ENCODE measurements at places on chromosomes 6 and 20. TPM values are rescaled to one million over a fixed set of nuclear protein-coding genes. Genes with fewer than 3 reads are reported as not detected.

DNA sequence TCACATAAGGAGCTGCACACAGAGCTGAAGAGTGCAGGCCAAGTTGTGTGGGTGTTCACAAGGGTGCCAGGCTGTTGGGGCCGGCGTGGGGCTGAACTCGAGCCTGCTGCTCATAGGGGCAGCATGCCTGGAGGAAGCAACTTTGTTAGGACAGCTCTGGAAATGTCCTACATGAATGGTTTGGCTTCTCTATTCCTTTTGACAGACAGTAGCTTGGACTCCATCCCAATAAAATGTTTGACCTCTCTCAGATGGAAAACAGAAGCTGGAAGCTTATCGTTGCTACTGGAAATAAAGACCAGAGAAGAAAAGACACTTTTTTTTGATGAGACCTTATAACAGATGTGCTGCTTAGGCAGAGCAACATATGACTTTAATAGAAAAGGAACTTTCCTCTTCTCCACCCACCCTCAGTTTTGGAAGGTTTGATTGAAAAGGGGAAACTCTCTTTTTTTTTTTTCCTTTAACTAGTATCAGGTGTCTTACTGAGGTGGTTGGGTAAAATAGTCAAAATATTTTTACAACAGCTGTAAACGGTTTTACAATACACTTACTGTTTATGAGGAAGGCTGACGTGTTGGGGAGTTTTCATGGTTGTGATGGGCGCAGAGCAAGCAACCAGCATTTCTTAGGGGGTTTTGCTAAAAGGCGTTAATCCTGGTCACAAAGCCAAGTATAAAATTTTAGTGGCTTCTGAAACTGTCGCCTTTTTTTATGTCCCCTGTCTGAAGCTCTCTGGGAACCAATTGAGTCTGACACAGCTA, 80.7 kb upstream of the EEF1E1 start:
- no peak overlapping the region for H3K4me3 ChIP-seq
- H3K27ac ChIP-seq = no peak overlapping the region
- H3K27me3 ChIP-seq = no peaks in the 10 kb centered on the region
- H3K4me1 ChIP-seq = no peaks in the 10 kb centered on the region
- no peaks in the 10 kb centered on the region for H3K36me3 ChIP-seq
- DNase-seq = no peak

DNA sequence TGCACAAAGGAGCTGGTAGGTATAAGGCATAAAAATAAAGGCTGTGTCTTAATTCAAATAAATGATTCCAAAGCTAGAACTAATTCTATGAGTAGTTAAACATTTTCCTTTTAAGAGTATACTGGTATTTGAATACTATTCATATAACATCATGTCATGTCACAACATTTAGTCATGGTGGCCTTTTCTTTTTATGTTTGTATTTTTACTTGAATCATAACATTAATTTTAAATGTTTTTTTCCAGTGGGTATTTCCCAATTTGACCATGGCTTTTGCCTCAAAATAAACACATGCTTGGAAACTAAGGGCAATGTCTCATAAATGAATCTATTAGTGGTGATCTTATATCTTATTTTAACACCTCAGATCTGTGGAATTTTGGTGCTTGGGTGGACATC, 177.1 kb downstream of the CD109 start:
- H3K4me3 ChIP-seq = no peak overlapping the region
- H3K27ac ChIP-seq = no peak overlapping the region
- H3K36me3 ChIP-seq = no peaks in the 10 kb centered on the region
- H3K27me3 ChIP-seq = peaks cover 4% of the 10 kb centered on the region
- DNase-seq = no peak
- H3K4me1 ChIP-seq = no peaks in the 10 kb centered on the region

DNA sequence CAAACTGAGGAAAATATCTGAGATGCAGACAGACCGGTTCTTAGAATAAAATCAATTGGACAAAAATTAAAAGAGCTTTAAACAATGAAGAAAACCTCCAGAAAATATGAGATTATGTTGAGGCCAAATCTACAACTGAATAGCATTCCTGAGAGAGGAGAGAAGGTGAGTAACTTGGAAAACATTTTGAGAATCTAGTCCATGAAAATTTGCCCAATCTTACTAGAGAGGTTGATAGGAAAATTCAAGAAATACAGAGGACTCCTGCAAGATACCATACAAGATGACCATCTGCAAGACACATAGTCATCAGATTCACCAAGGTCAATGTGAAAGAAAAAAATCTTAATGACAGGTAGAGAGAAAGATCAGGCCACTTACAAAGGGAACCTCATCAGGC, 437.7 kb upstream of the ADGRB3 start:
- H3K4me3 ChIP-seq = no peak overlapping the region
- no peak overlapping the region for H3K27ac ChIP-seq
- no peaks in the 10 kb centered on the region for H3K27me3 ChIP-seq
- H3K36me3 ChIP-seq = no peaks in the 10 kb centered on the region
- no peak for DNase-seq
- H3K4me1 ChIP-seq = no peaks in the 10 kb centered on the region

The MEP1A gene
- total RNA-seq = not detected

- no peaks in the 10 kb centered on the region for H3K36me3 ChIP-seq
- H3K27me3 ChIP-seq = no peaks in the 10 kb centered on the region
- peaks cover 38% of the 10 kb centered on the region for H3K4me1 ChIP-seq
- H3K27ac ChIP-seq = peak overlapping the region; percentile 95
- no peak for DNase-seq
- peak overlapping the region; percentile 94 for H3K4me3 ChIP-seq
Observed at GRCh38 chr6:75283907-75284631, 523 bp downstream of the TMEM30A start.

GRCh38 chr6:135380793-135381192, 116.7 kb downstream of the AHI1 start:
- H3K27me3 ChIP-seq = no peaks in the 10 kb centered on the region
- H3K27ac ChIP-seq = no peak overlapping the region
- no peaks in the 10 kb centered on the region for H3K4me1 ChIP-seq
- H3K4me3 ChIP-seq = no peak overlapping the region
- DNase-seq = no peak

GRCh38 chr6:73418081-73418741, 23.6 kb downstream of the DDX43 start:
- H3K27ac ChIP-seq = no peak overlapping the region
- DNase-seq = no peak
- H3K4me3 ChIP-seq = no peak overlapping the region

GRCh38 chr6:87102151-87102621, 7.3 kb upstream of the CGA start:
- H3K4me3 ChIP-seq = no peak overlapping the region
- no peaks in the 10 kb centered on the region for H3K36me3 ChIP-seq
- no peak for DNase-seq
- H3K27me3 ChIP-seq = peaks cover 1% of the 10 kb centered on the region
- no peak overlapping the region for H3K27ac ChIP-seq
- H3K4me1 ChIP-seq = no peaks in the 10 kb centered on the region

The HTR1E gene
- not detected for total RNA-seq

The SOX4 gene
- total RNA-seq = 1.9 TPM

GRCh38 chr6:53532061-53532797, 12.7 kb downstream of the GCLC start:
- no peaks in the 10 kb centered on the region for H3K27me3 ChIP-seq
- peaks cover 58% of the 10 kb centered on the region for H3K4me1 ChIP-seq
- DNase-seq = no peak
- H3K4me3 ChIP-seq = no peak overlapping the region
- no peak overlapping the region for H3K27ac ChIP-seq

DNA sequence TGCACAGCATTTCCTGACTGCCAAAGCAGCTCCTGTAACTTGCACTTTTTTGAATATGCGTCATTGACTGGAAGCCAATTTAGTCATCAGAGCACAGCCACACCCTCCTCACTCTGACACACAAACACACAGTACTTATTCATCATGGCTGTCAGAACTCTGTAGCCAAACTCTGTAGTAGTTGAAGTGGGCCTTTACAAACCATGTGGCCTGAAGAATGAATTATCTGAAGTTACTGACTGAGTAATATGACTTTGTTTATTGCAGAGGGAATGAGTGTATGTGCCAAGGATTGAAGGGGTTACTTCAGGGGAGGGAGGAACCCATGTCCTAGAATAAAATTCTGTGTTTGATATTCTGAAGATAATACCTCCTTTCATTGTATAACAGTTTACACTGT, 102.7 kb downstream of the FIG4 start:
- no peaks in the 10 kb centered on the region for H3K27me3 ChIP-seq
- H3K4me3 ChIP-seq = no peak overlapping the region
- no peaks in the 10 kb centered on the region for H3K36me3 ChIP-seq
- H3K4me1 ChIP-seq = no peaks in the 10 kb centered on the region
- H3K27ac ChIP-seq = peak overlapping the region; percentile 42

GRCh38 chr20:53736122-53736756, 142.6 kb upstream of the ZNF217 start:
- H3K27me3 ChIP-seq = no peaks in the 10 kb centered on the region
- H3K4me3 ChIP-seq = no peak overlapping the region
- DNase-seq = no peak
- no peak overlapping the region for H3K27ac ChIP-seq
- peaks cover 12% of the 10 kb centered on the region for H3K4me1 ChIP-seq
- no peaks in the 10 kb centered on the region for H3K36me3 ChIP-seq

The CST2 gene
- total RNA-seq = not detected

- H3K27ac ChIP-seq = no peak overlapping the region
- H3K4me3 ChIP-seq = no peak overlapping the region
- no peaks in the 10 kb centered on the region for H3K4me1 ChIP-seq
Observed at GRCh38 chr6:88513920-88514319, 347.8 kb upstream of the CNR1 start.

The SYCP2 gene
- total RNA-seq = 0.88 TPM

GRCh38 chr6:138576313-138576712, 77.0 kb upstream of the NHSL1 start:
- H3K36me3 ChIP-seq = no peaks in the 10 kb centered on the region
- H3K27me3 ChIP-seq = no peaks in the 10 kb centered on the region
- no peak overlapping the region for H3K4me3 ChIP-seq

The GPLD1 gene
- total RNA-seq = 0.73 TPM

The MTFR2 gene
- 0.62 TPM for total RNA-seq

The RREB1 gene
- total RNA-seq = 32.7 TPM

DNA sequence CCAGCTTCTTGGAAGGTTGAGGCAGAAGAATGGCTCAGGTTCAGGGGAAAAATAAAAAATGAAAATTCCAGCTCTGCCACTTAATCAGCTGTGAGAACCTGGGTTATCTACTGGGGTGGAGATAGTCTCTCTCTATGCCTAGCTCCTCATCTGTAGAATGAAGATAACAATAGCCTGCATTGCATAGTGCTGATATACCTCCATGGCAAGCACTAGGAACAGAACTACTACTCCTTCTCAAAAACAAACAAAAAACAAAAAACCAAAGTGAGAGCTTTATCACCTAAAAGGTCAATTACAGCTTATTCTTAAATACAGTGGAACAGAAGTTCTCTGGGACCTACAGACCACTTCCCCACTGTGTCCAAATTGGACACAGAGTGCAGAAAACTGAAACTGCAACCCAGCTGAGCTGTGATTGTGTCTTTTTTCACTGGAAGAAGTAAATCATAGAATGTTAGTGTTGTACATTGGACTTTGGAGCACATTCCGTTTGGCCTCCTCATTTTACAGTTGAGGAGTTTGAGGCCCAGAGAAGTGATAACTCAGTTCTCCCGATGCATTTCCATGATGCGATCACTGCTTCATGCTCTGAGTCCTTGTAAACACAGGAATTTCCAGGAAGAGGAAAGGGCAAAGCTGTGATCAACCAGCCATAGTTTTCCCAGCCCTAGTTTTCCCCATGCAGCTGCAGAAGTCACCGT, 23.3 kb downstream of the MTFR2 start:
- peak overlapping the region; percentile 47 for H3K4me3 ChIP-seq
- no peak for DNase-seq
- no peak overlapping the region for H3K27ac ChIP-seq
- no peaks in the 10 kb centered on the region for H3K27me3 ChIP-seq
- H3K4me1 ChIP-seq = peaks cover 4% of the 10 kb centered on the region
- H3K36me3 ChIP-seq = no peaks in the 10 kb centered on the region

GRCh38 chr6:52514514-52514913, 62.3 kb downstream of the TRAM2 start:
- peaks cover 29% of the 10 kb centered on the region for H3K4me1 ChIP-seq
- peak overlapping the region; percentile 36 for H3K27ac ChIP-seq
- H3K4me3 ChIP-seq = no peak overlapping the region
- peak; percentile 75 for DNase-seq
- H3K27me3 ChIP-seq = no peaks in the 10 kb centered on the region

DNA sequence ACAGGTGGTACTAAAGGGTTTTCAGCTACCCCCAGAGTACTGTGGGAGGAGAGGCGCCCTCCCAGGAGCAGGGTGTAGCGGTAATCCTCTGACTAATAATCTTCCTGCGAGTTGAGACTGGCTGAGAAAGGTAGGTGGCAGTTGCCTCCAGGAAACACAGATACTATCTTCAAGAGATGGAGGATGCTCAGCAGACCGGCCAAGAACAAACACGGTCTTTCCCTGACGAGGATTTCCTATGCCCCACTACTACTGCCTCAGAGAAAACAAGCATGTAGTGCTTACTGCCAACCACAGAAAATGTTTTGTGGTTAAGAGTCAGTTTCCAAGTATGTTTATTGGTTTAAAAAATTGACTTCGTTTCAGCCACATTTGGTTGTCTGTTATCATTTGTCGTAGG, 26.8 kb downstream of the C6orf89 start:
- H3K27ac ChIP-seq = no peak overlapping the region
- no peak overlapping the region for H3K4me3 ChIP-seq
- peaks cover 89% of the 10 kb centered on the region for H3K36me3 ChIP-seq
- peaks cover 6% of the 10 kb centered on the region for H3K4me1 ChIP-seq
- no peak for DNase-seq

DNA sequence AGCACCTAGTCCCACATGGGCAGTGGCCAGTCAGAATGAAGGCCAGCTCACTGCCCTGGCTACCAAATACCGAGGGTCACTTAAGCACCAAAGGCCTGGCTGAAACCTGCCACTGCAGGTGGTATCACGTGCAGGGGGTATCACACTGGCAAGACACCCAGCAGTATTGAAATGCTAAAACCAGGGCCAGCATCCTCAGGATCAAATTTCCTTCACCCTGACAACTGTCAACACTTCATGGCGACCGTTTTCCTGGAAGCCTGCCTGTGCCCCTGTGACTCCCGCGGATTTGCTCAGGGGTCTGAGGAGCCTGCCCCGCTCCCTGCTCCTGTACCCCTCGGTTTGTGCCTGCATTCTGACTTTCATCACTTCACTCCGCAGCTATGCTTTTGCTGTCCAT, 151.1 kb downstream of the TTLL2 start:
- H3K27me3 ChIP-seq = no peaks in the 10 kb centered on the region
- no peaks in the 10 kb centered on the region for H3K36me3 ChIP-seq
- H3K4me1 ChIP-seq = no peaks in the 10 kb centered on the region
- no peak overlapping the region for H3K27ac ChIP-seq

DNA sequence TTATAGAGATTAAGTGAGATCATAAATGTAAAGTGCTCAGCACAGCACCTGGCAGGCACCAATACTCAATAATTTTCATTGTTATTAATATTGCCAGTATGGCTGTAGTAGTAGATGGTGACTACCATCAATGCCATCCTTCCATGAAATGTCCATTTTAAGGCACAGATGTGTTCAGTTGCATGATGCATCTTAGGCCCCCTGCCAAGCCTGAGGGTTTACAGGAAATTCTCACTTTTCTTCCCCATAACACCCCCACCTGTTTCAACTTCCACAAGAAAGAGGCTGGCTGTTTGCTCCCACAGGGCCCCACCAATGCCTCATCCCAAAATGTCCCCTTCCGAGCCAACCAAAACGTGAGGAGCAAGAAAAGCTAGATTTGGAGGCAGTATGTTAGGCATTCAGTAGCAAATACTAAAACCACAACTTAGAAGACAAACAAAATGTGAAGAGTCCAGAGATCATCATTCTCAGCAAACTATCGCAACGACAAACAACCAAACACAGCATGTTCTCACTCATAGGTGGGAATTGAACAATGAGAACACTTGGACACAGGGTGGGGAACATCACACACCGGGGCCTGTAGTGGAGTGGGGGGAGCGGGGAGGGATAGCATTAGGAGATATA, 110.6 kb upstream of the NHSL1 start:
- H3K4me1 ChIP-seq = no peaks in the 10 kb centered on the region
- H3K4me3 ChIP-seq = no peak overlapping the region
- no peak for DNase-seq
- H3K27ac ChIP-seq = no peak overlapping the region
- no peaks in the 10 kb centered on the region for H3K36me3 ChIP-seq

The TPD52L1 gene
- 106 TPM for total RNA-seq

All from psoas muscle (tissue), 8 donors.